ENCODE measurements at places on chromosomes 2 and 18.

DNA sequence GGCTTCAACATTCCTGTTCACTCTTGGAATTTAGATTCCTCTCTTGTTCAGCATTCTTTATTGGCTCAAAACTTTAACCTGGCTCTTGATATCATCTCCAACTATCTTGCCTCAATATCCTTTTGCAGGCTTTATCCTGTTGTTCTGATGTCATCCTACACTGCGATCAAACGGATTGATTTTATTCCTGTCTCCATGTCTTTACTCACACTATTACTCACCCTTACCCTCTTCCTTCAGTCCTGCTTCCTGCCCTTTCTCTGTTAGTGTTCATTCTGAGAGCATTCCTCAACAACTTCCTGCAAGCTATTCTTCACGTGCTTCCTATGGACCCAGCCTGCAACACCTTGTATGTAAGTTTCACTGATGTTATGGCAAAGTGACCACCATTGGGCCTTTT, 264.7 kb downstream of the RNF152 start:
- no peak for DNase-seq

GRCh38 chr2:19035238-19035637, 323.2 kb downstream of the OSR1 start:
- no peak for DNase-seq

DNA sequence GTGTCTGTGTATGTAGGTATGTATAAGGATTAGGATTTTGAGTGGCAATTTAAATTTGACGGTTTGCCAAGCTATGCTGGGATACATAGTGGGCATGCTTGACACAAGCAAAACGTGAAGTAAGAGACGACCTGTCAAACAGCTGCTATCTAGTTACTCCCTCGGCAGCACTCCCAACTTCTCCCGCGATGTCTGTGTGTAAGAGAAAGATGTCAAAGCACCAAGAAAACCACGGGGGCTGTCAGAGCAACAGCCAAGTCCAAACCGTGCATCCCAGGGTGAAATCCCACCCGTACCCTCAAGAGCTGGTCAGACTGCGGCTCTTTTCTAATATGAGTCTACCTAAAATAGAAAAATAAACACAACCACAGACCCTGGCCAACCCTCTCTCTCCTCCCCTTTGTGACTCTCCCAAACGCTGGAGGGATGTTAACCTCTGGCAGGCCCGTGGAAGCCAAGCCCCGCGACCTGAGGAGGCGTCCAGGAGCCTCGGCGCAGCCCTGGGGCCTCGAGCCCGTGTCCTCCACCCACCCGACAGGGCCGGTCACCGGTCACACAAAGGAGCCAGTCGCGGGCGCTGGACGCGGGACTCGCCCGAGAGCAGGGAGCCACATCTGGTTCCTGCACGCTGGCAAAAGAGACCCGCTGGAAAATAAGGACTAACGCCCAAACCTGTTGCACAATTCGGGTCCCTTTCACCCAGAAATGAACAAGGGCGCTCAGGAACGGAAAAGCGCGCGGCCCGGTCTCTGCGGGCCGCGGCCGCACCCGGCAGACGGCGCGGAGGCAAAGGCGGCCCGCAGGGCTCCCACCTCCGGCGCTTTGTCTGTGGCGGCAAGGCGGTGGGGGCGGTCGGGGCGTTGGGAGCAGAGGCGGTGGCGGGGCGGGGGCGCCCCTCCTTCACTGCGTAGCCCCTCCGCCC, 925 bp downstream of the SESTD1 start:
- no peak for DNase-seq

GRCh38 chr2:124339709-124340108, 314.6 kb downstream of the CNTNAP5 start:
- no peak for DNase-seq

GRCh38 chr2:46779447-46779941, 136.1 kb downstream of the MCFD2 start:
- no peak for DNase-seq

DNA sequence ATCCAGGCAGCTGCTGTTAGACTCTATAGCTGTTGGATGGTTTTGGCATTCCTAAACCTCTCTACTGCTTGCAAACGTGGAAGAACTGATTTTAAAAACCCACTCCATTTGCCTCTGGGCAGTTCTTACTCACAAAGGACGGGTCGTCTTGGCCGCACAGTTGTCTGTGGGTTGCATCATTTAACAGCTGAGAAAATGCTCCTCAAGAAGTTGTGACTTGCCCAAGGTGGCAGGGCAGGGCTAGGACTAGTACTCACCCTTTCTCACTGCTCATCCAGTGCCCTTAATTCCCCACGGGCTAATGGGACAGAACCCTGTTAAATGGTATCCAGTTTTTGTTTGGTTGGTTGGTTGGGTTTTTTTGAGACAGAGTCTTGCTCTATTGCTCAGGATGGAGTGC, 997 bp upstream of the DRC1 start:
- no peak for DNase-seq

GRCh38 chr2:3986530-3987258, 283.3 kb downstream of the DCDC2C start:
- DNase-seq: no peak

DNA sequence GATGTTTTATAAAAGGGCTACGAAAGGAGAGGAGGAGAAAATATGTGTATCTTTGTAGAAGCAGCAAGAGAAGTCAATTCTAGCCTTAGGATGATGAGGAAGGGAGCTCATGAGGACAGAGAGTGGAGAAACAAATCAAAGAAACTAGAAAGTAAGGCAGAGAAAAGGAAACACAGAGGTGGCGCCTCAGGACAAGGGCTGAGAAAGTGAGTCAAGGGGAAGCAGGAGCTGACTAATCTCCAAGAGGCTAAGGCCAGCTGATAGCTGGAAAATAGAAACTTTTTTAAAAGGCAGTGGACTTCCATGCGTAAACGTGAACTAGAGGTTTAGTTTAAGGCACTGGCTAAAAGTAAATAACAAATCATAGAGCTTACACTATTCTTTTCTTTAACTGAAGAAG, 173.3 kb downstream of the ANKRD44 start:
- no peak for DNase-seq

- no peak for DNase-seq
Observed at GRCh38 chr2:26628561-26629345, 12.4 kb downstream of the CIB4 start.

DNA sequence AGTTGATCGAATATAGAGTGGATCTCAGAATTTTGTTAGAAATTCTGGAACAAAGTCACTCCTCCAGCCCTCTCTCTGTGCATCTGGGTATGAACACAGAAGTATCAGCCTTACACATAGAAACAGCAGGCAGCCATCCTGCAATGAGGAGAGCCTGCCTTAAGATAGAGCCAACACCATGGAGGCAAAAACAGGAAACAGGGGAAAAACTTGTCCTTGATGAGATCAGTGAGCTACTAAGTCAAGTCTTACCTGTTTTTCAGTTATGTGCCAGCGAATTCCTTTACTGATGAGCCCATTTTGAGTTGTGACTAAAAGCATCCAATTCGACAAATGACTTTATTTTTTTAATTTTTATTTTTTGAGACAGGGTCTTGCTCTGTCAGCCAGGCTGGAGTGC, 26.6 kb upstream of the MREG start:
- no peak for DNase-seq

GRCh38 chr2:21452263-21452662, 328.5 kb downstream of the TDRD15 start:
- DNase-seq: no peak

DNA sequence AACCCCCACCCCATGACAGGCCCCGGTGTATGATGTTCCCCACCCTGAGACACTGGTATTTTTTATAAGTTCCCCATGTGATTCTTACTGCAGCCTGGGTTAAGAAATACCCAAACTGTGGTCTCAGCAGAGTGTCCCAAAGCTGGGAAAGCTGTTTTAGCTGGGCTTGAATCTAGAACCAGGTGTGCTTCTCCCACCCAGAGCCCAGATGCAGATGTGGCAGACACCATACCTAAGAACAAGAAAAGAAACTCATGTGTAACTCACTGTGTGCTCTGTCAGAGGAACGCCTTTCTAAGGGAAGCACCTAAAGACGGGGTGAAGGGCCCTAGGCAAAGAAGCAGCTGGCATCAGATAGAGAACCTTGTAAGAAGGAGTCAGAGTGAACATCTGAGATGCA, 23.9 kb downstream of the DOK1 start:
- no peak for DNase-seq

GRCh38 chr2:237429753-237430152, 15.8 kb upstream of the COL6A3 start:
- no peak for DNase-seq

- DNase-seq: no peak
Observed at GRCh38 chr2:212534336-212534735, 4.3 kb downstream of the ERBB4 start.

DNA sequence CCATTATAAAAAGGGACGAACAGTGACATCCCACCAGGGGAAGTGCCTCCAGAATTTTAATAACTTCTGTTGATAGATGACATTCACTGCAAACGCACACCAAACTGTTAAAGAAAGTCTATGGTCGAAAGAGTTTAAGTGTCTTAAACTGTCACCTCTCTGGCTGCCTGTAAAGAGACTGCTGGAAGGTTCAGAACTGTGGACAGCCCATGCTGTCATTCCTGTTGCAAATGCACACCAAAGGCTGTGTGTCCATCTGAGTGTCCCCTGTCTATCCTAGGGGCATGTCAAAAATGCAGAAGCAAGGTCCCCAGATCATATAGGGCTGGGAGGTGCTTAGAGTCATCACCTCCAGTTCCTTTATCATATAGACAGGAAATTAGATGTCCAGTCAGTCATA, 171.8 kb downstream of the CYRIA start:
- no peak for DNase-seq

GRCh38 chr18:21071071-21071470, 40.5 kb downstream of the ROCK1 start:
- DNase-seq: no peak

DNA sequence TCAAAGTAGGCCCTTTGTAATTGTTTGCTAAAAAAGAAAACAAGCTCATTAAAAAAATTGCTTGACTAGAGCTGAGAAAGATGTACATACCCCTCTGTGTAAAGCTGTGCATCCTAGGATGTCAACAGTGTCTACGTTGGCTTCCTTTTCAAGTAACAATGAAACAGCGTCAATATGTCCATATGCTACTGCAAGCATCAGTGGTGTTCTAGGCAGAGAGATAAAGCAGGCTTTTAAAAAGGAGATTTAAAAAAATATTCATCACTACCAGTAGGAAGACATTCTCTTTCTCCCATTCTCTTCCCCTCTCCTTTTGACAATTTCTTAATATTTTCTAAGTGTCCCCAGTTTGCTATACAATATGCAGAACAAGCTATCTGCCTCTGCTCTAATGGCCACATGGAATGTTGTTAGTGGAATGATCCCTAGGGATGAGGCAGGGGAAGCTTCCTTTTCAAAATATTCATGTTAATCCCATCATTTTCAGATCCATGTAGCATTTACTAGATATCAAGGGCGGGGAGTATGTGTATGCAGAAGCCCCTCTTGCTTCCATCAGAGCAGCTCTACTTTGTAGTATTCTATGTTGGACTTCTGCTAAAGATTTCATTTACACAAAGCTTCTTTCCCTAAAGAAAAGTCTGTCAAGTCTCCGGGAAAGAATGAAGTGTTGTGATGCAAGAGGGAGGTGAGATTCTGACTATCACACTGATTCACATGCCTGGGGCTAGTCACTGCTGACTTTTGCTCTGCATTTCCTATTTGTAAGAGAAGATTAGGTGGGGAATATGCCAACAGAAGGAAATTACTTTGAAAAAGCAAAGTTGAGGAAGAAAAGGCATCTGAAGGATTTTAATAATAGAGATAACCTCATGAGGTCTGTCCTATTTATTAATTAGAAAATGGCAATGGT, 81.5 kb upstream of the PGAP1 start:
- no peak for DNase-seq

GRCh38 chr2:28048341-28048740, 157.8 kb downstream of the BABAM2 start:
- DNase-seq: no peak

DNA sequence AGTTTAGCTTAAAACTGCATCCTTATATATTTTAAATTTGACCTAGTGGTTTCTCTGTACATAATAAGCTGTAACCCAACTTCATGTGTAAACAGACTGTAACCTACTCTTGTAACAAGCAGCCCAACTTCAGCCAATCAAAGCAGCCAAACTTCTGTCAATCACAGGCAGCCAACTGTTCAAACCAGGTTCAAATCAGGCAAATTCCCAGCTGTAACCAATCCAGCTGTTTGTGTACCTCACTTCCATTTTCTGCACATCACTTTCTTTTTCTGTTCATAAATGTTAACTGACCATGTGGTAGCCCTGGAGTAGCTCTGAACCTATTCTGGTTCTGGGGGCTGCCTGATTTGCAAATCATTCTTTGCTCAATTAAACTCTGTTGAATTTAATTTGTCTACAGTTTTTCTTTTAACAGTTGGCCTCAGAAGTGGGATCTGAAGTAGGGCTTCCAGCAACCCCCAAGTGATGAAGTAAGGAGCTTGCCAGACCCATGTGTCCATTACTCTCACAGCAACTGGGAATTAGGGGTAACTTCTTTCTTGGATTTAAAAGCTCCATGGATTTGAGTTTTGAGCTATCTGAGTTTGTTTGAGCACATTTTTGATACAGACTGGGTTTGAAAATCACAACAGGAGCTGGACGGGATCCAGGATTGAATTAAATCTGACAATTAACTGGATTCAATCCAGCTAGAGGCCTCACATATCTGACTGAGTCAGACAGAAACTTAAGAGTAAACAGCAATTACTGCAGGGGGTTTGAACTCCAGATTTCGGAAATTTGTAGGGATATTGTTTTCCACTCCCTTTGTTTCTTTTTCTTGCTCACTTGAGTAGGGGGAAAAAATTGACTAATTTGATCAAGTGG, 1569.7 kb upstream of the SLC39A10 start:
- DNase-seq: no peak

GRCh38 chr2:11703700-11704099, 33.7 kb upstream of the NTSR2 start:
- no peak for DNase-seq

- peak; percentile 34 for DNase-seq
Observed at GRCh38 chr2:239326831-239327535, 73.8 kb downstream of the HDAC4 start.

- no peak for DNase-seq
Observed at GRCh38 chr2:58448065-58448507, 207.0 kb upstream of the FANCL start.

- DNase-seq: no peak
Observed at GRCh38 chr18:64185987-64186386, 37.1 kb upstream of the LINC00305 start.
